ENCODE measurements at places on chromosomes 11 and 22. TPM values are rescaled to one million over a fixed set of nuclear protein-coding genes. Genes with fewer than 3 reads are reported as not detected.

The MYBPC3 gene
- total RNA-seq = not detected

DNA sequence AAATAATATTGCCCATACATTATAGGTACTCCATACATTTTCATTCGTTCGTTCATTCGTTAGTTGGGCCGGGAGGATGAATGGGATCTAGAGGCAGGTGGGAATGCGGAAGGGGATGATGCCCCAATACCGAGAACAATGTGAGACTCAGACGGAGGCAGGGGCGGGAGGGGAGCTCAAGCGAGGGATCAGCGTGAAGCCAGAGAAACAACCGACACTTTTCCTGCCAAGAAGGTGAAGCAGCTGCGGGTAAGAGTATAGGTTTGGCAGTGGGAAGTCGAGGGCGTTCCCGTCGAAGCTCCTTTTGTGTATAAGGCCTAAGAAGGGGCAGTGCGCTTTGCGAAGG is 1.1 kb upstream of the ARHGEF17 start:
- no peaks in the 10 kb centered on the region for H3K36me3 ChIP-seq
- peak overlapping the region; percentile 30 for H3K27ac ChIP-seq
- no peak for DNase-seq
- H3K4me3 ChIP-seq = peak overlapping the region; percentile 84
- peaks cover 6% of the 10 kb centered on the region for H3K4me1 ChIP-seq
- peaks cover 7% of the 10 kb centered on the region for H3K27me3 ChIP-seq

GRCh38 chr22:27558658-27559371 is 242.7 kb downstream of the MN1 start:
- peaks cover 6% of the 10 kb centered on the region for H3K36me3 ChIP-seq
- no peak for DNase-seq
- no peak overlapping the region for H3K4me3 ChIP-seq
- peaks cover 6% of the 10 kb centered on the region for H3K4me1 ChIP-seq
- no peak overlapping the region for H3K27ac ChIP-seq

- H3K27ac ChIP-seq = no peak overlapping the region
- DNase-seq = no peak
- no peaks in the 10 kb centered on the region for H3K27me3 ChIP-seq
- H3K36me3 ChIP-seq = peaks cover 6% of the 10 kb centered on the region
Measured at GRCh38 chr11:112121981-112122615, 35.4 kb downstream of the SDHD start.

DNA sequence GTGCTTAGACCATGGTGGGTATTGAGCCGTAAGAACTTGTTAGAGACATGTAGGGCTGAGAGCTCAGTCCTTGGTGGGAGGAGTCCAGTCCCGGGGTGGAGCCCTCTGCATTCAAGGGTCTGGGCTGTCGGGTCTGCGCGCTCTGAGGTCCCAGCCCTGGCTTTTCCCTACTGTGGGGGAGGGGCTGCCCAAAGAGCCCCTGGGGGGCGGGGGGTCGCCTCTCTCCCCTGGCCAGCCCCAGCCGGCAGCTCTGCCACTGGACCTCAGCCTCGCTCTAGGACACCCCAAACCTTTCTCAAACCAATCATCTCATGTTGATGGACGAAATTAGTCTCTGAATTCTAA is 1006.4 kb downstream of the BRD1 start:
- H3K4me3 ChIP-seq = no peak overlapping the region
- H3K27me3 ChIP-seq = peaks cover 4% of the 10 kb centered on the region
- no peak for DNase-seq
- peaks cover 28% of the 10 kb centered on the region for H3K36me3 ChIP-seq

- H3K36me3 ChIP-seq = peaks cover 22% of the 10 kb centered on the region
- peaks cover 16% of the 10 kb centered on the region for H3K27me3 ChIP-seq
- peaks cover 4% of the 10 kb centered on the region for H3K4me1 ChIP-seq
- H3K4me3 ChIP-seq = no peak overlapping the region
- no peak overlapping the region for H3K27ac ChIP-seq
Measured at GRCh38 chr11:69193629-69194028, 37.9 kb downstream of the SMIM38 start.

Data from glutamatergic neuron (in vitro differentiated cells).